ENCODE measurements at places on chromosomes 13 and 19.
A peak's percentile ranks its signal among the peaks of the same experiment; 100 is the strongest.

DNA sequence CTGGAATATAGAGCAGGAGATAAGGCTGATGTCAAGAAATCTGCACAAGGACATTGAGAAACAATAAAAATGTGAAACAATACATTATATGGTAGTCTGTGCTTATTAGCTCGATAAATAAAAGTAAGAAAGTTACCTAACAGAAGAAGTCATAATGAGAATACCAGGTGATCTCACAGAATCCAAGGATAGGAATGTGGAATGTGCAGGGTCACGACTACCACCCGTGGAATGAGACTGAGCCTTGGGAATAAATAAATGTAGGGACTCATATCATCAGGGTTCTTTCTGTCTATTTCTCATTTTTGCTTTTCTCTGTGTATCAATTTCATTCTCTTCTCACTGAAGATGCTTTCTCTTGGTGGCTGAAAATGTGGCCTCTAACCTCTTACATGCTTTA lies 26.0 kb upstream of the KBTBD7 start:
- no peak for DNase-seq

- DNase-seq: no peak
These were observed 243.3 kb upstream of the STARD13 start for GRCh38 chr13:33528896-33529295.

GRCh38 chr19:11092181-11092538 lies 2.9 kb downstream of the LDLR start:
- peak; percentile 63 for DNase-seq

DNA sequence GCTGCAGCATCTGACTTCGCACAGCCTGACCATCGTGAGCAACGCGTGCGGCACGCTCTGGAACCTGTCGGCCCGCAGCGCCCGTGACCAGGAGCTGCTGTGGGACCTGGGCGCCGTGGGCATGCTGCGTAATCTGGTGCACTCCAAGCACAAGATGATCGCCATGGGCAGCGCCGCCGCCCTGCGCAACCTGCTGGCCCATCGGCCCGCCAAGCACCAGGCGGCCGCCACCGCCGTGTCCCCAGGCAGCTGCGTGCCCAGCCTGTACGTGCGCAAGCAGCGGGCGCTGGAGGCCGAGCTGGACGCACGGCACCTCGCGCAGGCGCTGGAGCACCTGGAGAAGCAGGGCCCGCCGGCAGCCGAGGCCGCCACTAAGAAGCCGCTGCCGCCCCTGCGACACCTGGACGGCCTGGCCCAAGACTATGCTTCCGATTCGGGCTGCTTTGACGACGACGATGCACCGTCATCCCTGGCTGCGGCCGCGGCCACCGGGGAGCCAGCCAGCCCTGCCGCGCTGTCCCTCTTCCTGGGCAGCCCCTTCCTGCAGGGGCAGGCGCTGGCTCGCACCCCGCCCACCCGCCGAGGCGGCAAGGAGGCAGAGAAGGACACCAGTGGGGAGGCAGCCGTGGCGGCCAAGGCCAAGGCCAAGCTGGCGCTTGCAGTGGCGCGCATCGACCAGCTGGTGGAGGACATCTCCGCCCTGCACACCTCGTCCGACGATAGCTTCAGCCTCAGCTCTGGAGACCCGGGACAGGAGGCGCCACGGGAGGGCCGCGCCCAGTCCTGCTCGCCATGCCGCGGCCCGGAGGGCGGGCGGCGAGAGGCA lies 13.6 kb downstream of the C19orf25 start:
- peak; percentile 47 for DNase-seq

- no peak for DNase-seq
These were observed 119.5 kb downstream of the LRCH1 start for GRCh38 chr13:46672338-46673090.

- DNase-seq: no peak
These were observed 446 bp upstream of the ZNF83 start for GRCh38 chr19:52638601-52639000.

All from activated CD4-positive, alpha-beta memory T cell treated with anti-CD3 and anti-CD28 coated beads for 36 hours (primary cell).